ENCODE measurements at places on chromosomes 13 and 19.

GRCh38 chr19:44141191-44142058, at the start of gene ZNF234:
Gene ZNF234 (plus strand): TSS chr19:44141554. CDS start chr19:44144633, 3,079 bp downstream.
- DNase-seq = peak; percentile 81

GRCh38 chr19:40465025-40465556, 454 bp downstream of the BLVRB start:
- peak; percentile 97 for DNase-seq

DNA sequence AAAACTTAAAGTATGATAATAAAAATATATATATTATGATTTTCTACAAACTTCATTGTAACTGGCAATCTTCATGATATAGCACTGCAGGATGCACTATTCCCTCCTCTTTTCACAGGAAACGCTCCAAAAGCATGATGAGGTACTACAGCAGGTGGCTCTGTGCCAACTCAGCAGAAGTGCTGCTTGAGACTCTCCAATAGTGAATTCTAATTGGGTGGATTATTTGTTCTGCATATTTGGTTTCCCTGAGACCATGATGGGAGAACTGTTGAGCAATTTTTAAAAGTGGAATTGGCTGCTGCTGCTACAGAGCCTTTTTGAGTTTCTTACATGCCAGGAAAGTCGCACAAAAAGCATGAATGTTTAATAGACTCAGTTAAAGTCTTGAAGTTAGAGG, 1782.4 kb upstream of the PCDH20 start:
- peak; percentile 31 for DNase-seq

GRCh38 chr13:31587698-31588266, 151.5 kb upstream of the RXFP2 start:
- peak; percentile 60 for DNase-seq

DNA sequence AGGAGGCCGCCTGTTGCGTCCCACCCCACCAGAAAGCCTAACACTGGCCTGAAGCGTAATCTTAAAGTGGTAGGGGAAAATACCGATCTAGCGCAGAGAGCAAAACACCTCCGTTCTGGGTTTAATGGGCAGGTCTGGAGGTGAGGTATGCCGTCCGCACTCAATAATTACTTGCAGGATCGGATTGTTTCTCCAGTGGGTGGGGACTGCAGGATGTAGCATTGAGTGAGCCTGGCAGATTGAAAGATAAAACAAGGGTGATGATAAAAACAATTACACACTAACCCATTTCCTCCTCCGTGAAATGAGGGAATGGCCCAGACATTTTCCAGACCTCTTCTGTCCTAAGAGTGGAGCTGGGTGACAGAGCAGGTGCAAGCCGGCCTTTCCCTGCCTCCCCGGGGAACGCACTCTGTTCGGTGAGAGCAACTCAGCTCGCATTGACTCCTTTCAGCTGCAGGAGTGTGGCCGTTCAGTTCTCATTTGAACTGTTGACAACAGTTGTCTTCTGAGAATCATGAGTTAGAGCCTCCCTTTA, 110.2 kb upstream of the DOCK9 start:
- DNase-seq = no peak

DNA sequence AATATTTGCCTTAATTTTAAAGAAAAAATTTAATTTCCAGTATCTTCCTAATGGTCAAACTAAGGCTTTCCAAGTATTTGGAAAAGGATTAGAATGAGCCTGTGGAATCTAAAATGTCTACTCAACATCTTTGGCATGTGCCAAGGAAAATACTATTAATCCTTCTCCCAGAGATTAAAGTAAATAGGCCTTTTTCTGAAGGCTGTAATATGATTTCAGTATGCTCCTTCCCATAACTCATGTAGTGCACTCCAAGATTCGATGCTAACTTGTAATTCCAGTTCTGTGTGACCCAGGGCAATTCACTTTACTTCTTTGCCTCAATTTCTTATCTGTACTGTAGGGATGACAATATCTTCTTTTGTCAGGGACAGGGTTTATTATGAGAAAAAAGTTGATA, 196.9 kb downstream of the ZIC5 start:
- no peak for DNase-seq

DNA sequence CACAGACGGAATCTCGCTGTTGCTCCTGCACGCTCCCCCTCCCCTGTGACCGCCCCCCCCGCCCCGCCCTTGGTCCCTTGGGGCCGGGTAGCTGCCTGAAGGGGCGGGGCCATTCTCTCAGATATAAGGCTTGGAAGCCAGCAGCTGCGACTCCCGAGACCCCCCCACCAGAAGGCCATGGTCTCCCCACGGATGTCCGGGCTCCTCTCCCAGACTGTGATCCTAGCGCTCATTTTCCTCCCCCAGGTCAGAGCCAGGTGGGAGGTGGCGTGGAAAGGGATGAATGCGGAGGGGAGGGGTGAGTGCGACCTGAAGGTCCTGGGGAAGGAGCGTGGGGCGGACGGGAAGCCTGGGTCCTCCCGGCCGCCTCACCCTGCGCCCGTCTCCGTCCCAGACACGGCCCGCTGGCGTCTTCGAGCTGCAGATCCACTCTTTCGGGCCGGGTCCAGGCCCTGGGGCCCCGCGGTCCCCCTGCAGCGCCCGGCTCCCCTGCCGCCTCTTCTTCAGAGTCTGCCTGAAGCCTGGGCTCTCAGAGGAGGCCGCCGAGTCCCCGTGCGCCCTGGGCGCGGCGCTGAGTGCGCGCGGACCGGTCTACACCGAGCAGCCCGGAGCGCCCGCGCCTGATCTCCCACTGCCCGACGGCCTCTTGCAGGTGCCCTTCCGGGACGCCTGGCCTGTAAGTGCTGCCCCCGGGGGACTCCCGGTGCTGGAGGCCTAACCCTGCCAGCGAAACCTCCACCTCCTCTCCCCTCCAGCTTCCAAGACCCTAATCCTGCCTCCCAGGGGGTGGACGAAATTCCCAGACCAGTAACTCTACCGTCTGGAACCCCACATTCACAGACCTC, at the start of gene DLL3:
DLL3 (plus strand) TSS at position 150 of the 845 bp plus-strand sequence; CDS start at position 178, 28 bp downstream.
- no peak for DNase-seq

DNA sequence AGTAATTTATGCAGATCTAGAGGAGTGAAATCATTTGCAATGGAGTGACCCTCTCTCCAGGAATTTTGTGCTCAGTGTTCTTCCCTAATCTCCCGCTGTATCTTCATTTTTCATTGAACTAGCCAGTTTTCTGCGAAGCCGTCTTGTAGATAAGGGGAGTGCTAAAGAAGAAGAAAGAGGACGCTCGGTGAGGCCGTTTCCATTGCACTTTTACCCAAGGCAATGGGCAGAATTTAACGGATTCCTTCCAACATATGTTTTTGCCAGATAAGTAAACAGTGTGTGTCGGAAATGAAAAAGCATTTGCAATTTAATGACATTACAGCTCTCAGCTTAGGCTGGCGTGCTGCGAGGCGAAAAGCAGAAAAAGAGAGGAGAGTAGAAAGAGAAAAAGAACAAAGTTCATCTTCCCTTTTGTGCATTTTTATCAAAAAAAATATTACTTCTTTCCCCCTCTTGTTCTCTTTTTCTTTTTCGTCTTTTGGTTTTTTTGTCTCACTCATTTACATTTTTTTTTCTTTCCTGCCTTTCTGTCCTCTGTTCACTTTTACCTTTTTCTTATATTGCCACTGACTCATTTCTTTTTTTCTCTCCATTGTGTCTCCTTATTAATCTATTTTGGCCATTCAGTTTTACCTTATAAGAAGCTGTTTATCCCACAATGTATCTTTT, 49.9 kb downstream of the SOX21 start:
- no peak for DNase-seq

DNA sequence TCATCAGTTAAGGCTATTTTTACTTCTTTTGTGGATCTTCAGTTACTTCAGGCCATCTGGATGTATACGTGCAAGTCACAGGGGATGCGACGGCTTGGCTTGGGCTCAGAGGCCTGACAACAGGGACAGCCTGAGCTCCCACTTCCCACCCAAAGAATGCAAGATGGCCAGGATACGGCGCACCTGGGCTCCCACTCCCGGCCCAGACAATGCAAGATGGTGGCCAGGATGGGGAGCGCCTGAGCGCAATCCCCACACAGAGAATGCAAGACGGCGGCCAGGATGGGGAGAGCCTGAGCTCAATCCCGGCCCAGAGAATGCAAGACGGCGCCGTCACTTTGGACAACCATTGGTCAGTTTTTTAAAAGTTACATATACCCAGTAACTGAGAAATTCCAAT, 25.3 kb upstream of the MIER2 start:
- DNase-seq = no peak

GRCh38 chr13:98105929-98106336, 37.0 kb upstream of the FARP1 start:
- peak; percentile 74 for DNase-seq

GRCh38 chr13:99342723-99343315, 35.6 kb upstream of the GPR183 start:
- DNase-seq = no peak

- no peak for DNase-seq
Measured at GRCh38 chr13:45544520-45544919, 71.0 kb downstream of the ERICH6B start.

DNA sequence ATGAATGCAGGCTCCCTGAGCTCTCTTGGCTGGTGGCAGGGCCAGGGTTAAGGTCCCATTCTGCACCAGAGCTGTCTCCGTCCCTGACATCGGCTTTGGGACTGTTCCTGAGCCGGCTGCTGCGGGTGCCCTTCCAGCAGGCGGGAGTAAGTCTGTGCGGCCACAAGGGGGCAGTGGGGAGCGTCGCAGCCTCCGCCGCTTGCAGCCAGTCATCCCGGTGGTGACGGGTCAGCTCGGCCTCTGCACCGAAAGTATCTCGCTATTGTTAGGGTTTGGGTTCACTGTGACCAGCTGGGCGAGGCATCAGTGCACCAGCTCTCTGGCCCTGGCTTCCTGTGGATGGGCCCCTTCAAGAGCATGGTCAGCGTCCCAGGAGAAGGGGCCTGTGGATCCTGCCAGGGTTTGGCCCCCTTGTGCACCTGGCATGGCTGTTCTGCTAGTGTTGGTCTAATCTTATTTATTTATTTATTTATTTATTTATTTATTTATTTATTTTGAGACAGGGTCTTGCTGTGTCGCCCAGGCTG, 15.1 kb downstream of the NDUFB7 start:
- DNase-seq = peak; percentile 79

GRCh38 chr19:49084206-49085019, 838 bp upstream of the SNRNP70 start:
- DNase-seq = no peak

DNA sequence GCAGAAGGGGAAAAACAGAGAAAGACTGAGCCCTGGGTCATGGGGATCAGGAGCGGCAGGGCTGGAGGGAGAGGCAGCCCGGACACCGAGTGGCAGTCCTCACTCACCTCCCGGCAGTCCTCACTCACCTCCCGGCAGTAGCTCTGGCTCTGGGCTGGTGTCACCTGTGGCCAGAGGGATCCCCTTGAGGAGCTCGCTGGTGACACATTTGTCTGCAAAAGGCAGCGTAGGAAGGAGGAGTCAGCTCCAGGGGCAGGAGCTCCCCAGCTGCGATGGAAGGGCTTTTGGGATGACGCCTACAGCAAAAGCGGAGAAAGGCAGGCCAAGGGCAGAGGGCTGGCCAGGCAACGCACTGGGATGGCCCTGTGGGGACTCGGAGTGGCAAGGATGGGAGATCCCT, 739 bp downstream of the EIF3G start:
- DNase-seq = peak; percentile 17

- DNase-seq = no peak
Measured at GRCh38 chr19:53112286-53112685, 9.1 kb upstream of the ZNF160 start.

- DNase-seq = no peak
Measured at GRCh38 chr13:95388420-95389079, 87.3 kb upstream of the ABCC4 start.

DNA sequence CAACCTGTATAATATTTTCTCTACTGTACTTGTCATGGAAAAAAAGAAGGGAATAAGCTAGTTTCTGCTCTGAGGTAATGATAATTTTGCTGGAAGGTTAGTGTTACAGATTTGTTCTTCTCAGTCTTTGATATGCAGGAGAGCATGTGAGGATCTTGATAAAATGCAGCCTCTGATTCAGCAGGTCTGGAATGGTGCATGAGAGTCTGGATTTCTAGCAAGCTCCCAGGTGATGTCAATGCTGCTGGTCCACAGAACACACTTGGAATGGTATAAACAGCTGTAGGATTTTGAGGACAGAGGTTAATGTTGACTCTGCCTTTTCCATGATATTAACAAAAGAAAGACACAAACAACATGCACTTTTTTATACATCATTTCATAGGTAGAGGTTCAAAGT, 173.6 kb downstream of the NDFIP2 start:
- no peak for DNase-seq

DNA sequence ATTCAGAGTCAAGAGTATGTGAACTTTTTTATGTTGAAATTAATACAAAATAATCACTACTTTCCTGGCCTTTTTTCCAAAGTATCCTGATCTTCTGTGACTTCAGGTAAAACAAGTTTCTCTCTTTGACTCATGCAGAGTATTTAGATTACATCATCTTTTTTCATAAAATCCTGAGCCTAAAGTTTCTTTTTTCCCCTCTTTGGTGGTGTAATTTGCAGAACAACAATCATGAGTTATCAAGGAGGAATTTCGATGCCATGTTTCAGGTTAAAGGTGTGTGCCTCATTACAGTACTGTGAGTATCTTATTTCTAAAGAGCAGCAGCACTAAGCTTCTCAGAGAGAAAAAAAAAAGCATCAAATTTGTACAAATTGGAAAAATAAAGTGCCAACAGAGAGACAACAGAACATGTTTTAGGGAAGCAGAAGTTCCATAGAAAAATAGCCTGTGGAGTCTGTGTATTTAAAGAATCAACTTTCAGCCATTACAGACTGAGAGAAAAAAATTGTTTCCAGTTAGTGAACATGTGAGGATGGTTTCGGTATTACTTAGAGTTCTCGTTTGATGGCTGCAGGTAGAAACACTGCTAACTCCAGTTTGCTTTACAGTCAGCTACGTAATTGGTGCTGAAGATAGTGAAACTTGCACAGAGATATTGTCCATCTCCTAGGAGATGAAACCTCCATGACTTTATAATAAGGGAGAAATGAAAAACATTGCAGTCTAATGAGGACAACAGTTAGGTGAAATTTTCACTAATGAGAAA, 78.1 kb upstream of the PCDH9 start:
- no peak for DNase-seq

- no peak for DNase-seq
Measured at GRCh38 chr19:18126097-18126496, 26.9 kb upstream of the PIK3R2 start.

DNA sequence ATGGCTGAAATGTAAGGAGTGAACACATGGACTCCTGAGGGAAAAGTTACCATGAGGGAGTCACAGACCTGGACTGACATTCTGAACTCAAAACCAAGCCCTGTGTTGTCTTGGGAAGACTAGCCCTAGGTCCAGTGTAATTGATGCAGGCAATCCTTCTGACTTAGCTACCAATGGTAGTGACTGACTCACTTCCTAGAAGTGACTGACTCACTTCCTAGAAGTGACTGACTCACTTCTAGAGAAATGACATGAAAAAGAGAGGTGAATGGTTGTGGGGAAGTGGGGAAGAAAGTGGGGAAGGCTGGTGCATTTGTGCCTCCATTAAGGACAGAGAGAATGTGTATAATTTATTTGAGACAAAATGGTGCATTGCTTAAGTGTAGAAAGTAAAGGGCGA, 49.9 kb downstream of the EDNRB start:
- DNase-seq = no peak

- peak; percentile 31 for DNase-seq
Measured at GRCh38 chr13:32427852-32428580, at the start of gene N4BP2L1. Gene N4BP2L1 (minus strand): TSS chr13:32428130. CDS start chr13:32428082, 48 bp downstream.

- peak; percentile 24 for DNase-seq
Measured at GRCh38 chr13:38417727-38418126, 68.1 kb downstream of the UFM1 start.

Data from AG10803 (cell line).